MCF 10A (cell line): ENCODE measurements at places on chromosomes 4 and X.
A peak's percentile ranks its signal among the peaks of the same experiment; 100 is the strongest.

DNA sequence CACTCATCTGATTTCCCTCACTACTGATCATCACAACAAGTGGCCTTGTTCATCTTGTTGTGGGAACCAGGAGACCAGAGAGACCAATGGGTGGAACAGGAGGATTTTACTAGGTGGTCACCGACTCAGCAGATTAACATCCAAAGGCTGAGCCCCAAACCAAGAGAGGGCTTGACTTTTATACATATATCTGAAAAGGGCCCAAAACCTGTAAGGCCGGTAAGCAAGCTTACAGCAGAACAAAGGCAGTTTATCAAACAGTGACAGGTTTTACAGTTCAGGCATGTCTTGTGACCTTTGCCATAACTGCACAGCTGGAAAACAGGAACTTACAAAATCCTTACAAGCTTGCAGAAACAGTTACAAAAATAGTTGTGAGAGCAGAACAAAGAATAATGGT lies 195.9 kb downstream of the OR13H1 start:
- DNase-seq: no peak

DNA sequence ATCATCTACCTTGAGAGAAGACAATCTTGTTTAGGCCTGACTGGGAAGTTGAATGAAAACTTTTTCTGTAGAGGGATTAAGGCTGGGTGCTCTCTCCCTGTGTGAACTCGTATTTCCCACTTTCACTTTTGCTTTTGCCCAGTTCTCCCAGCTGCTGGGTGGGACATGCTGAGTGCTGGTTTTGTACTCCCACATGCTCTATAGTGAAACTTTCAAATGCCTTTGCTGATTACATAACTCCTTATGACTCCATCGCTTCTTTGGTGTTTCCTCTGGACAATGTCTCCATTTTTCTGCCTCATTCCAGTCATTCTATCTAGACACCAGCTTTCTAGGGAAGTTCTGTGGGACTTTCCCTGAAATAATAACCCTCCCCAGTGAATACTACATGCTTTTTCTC lies 100.5 kb downstream of the CLNK start:
- peak; percentile 56 for DNase-seq

GRCh38 chrX:132266583-132267355 lies 47.5 kb upstream of the RAP2C start:
- no peak for DNase-seq

- DNase-seq: no peak
Measured at GRCh38 chrX:66012094-66012534, 27.8 kb downstream of the VSIG4 start.

DNA sequence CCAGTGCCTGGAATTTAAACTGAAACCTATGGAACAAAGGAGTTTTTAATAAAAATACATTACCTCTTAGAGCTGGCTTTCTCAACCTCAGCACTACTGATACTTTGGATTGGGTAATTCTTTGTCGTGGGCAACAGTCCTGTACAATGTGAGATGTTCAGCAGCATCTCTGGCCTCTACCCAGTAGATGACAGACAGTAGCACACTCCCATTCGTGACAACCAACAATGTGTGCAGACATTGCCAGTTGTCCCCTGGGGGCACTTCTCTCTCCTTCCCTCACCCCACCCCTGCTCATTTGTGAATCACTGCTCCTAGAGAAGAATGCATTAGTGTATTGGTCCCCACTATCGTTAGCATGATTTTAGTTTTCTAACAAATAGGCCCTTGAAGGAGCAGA lies 16.2 kb downstream of the GPAT3 start:
- peak; percentile 60 for DNase-seq

DNA sequence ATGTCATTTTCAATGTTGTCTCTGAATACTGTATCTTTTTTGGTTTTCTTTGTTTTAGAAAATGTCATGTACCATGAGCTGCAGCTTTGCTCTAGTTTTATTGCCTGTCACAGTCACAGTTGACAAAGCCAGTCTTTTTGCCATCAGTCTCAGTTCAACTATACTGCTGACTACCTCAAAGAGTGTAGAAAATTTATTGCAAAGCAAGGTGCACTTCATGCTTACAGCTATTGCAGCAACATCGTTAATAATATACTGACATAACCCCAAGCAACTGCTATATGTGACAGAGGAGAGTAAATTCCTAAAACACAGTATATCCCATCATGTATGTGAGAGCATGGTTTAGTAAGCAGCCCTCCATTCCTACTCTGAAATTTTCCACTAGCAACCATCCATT lies 2022.3 kb downstream of the ARAP2 start:
- no peak for DNase-seq

DNA sequence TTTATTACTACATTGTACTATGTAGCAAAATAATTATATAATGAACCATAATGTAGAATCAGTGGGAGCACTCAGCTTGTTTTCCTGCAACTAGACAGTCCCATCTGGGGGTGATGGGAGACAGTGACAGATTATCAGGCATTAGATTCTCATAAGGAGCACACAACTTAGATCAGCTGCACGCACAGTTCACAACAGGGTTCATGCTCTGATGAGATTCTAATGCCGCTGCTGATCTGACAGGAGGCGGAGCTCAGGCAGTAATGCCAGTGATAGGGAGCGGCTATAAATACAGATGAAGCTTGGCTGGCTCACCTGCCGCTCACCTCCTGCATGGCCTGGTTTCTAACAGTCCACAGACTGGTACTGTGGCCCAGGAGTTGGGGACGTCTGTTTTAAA lies 199.2 kb downstream of the MAB21L2 start:
- DNase-seq: no peak

DNA sequence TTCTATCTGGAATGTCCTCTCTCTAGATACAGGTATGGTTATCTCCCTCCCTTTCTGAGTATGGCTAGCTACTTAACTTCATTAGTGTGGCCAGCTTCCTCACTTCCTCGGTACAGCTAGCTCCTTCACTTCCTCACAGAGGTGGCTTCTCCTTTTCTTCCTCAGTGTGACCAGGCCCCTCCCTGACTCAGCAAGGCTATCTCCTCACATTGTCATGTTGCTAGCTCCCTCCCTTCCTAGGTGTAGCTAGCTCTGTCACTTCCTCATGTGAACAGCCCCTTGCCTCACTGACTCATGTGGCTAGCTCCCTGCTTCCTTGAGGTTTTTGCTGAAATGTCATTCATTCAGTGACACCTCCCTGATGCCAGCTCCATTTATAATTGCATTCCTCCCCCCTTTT lies 67.3 kb upstream of the DDIT4L start:
- DNase-seq: no peak

DNA sequence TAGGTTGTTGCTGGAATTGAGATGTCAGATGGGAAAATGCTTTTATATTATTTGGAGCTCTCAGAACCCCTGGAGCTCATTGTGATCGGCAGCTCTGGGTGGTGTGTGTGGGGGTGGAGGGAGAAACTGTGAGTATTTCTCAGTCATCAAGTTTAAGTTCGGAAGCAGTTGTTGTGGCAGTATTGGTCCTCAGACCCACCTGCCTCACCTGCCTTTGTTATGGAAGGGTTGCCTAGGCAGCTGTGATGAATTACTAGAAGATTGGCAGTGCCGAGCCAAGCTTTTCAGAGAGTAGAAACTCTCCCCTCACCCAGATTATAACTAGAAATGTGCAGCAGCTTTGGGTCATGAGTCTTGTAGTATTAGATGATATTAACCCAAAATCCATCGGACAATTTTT lies 9.5 kb downstream of the IGSF1 start:
- no peak for DNase-seq

DNA sequence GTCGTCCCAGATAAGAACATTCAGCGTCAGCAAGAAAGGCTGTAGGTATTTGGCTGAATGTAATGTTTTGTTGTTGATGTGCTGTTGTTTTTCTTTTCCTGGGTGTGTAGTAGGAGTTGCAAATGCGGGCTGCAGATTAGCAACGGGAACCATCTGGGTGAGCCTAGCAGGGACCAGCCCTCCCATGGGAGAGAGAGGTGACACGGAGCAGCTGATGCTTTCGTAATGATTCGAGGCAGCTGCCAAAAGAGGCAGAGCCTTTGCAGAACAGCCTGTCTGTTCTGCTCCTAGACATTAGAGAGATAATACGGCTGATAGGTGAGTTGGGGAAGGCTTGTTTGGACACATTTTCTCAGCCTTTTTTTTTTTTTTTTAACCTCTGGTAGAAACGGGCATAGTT lies 25.3 kb downstream of the ARSF start:
- DNase-seq: peak; percentile 18

DNA sequence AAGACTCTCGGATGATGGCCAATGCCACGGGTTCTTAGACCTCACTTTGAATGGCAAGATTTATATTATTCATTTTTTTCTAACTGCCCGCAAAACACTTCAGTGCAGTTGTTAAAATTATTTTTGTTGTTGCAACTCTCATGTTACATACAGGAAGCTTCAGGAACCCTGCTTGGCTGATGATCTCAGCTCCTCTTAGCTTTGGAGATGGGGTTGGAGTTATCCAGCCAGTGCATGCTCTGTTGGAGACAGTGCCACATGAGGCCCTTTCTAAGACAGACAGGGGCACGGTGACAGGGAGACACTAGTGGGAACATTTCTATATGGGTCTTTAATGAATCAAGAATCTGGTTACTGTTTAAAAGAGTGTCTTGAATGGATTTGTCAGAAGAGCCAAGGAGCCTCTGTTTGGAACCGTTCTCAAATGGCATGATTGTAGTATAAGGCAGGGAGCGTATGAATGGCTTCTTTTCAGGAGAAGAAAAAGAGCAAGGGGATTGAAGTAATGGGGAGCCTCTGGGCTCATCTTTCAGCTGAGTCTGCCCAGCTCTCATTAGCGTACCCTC lies 61.9 kb upstream of the ENPP6 start:
- no peak for DNase-seq

- peak; percentile 10 for DNase-seq
Measured at GRCh38 chr4:11158971-11159370, 269.7 kb downstream of the HS3ST1 start.

DNA sequence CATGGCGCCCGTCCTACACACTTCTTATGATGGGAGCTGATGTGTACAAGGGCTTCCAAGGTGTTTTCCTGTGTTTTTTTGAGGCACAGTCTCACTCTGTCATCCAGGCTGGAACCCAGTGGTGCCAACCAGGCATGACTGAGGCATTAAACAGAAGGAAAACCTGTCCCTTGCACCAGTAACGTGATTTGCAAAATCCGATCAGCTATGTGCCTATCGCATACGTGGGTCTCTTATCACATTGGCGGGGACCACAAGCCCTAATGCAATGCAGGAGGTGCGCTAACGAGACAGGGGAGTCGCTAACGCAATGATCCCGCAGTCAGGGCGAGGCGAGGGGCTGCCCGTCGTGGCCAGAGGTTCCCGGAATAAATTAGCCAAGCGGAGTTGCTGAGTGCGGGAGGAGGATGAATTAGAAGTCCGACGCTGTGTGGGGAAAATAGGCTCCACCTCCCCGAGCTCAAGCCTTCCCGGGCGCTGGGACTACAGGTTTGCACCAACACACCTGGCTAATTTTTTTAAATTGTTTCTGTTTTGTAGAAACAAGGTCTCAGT lies 162.7 kb downstream of the SHOX start:
- no peak for DNase-seq

DNA sequence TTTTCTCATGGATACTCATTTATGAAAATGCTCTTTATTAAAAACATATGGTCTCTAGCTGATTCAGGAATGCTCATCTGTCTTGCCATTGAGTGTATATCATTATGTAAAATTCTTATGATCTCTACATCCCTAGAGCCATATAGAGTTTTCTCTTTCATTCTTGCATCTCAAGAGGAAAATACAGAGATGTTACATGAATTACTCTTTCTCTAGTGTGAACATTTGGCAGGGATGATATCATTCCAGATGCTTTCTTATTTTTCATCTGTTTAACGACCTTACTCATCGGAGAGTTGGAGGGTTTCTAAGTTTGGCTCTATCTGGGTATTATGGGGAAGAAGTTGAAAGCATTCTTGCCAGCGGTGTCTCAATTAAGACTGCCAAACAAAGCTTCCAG lies 202.9 kb upstream of the SLC7A11 start:
- DNase-seq: no peak

DNA sequence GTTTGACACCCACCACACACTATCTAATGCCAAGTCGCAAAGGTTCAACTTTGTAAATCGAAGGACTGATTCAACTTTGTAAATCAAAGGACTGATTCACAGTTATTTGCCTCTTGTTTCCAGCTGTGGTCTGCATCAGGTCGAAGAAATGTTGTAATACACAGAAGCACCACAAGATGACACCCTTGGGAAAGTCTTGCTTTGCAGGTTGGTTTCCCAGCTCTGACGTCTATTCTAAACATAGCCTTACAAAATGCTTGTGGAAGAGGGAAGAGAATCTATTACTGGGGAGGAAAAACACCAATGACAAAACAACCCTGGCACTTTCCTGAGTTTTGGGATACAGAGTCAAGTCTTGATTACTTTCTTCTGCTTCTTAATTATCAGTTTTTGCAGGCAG lies 35.3 kb downstream of the SUPT20HL1 start:
- peak; percentile 79 for DNase-seq

GRCh38 chrX:150037041-150037440 lies 98.8 kb upstream of the EOLA2 start:
- peak; percentile 75 for DNase-seq

GRCh38 chr4:58275856-58276255 lies 1165.7 kb upstream of the IGFBP7 start:
- DNase-seq: no peak
